Adrenal gland (tissue), 19 donors: ENCODE measurements at places on chromosomes 12 and 14.

DNA sequence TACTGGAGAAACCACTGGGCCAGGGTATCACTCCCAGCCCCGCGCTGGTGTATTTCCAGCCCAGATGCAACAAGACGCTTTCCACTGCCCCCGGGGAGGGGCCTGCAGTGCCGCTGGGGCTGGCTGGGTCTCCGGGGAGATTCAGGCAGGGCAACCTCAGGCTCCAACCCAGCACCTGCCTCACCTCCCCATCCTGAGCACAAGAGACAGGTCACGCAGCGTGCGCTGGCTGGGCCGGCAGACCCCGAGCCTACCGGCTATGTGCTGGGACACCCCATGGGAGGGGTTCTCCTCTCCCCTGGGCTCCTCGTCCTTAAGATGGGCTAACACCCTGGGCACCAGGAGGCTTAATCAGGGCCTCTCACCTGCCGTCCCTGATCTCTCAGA lies 80.9 kb downstream of the RFLNA start:
- DNase-seq: no peak

GRCh38 chr12:30796313-30796780 lies 41.6 kb upstream of the CAPRIN2 start:
- DNase-seq: peak; percentile 37

DNA sequence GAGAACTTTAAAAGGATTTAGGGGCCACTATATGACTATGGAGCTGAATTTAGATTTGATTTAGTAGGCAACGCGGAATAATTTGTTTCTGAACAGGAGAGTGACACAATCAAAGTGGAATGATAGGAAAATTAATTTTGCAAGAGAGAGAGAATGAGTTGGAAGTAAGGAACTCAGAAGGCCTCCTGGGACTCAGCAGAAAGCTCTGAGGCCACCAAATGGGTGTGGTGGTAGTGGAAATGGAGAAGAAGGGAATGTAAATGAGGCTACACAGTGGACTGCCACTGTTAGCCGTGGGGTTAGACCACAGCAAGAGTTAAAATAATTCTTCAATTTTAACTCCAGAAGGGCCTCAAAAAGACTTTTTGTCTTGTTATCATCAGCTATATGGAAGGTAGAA lies 102.7 kb downstream of the LRRK2 start:
- no peak for DNase-seq

DNA sequence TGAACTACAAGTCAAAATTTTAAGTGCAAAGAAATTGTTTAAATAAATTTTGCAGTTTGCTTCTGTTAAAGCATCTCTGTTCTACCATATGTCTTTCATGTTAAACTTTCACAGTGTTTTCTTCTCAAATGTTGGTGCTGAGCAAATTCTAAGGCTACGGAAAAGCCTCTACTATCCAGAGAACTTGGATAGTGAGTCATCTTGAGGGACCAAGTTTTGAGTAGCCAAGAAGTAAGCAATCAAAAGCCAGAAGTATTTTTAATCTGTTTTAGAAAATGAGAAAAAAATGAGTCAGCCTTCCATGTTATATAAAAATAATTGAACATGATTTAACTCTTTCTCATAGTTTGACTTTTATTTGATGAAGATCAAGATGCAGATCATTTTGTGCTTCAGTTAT lies 3.3 kb downstream of the BRMS1L start:
- no peak for DNase-seq

DNA sequence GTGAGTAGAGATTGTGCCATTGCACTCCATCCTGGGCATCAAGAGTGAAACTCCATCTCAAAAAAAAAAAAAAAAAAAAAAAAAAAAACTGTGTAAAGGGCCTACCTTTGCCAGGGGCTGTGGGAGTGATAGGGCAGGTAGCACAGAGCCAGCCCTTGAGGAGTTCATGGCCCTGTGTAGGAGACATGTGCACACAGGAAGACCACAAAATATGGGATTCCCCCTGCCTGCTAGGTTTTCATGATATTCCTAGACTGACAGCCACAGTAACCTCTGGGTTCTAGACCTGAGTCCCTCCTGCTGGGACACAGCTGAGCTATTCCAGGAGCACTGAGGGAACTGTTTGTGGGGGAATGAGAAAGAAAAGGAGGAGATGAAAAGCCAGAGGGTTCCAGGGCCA lies 8.3 kb upstream of the SPTSSA start:
- no peak for DNase-seq

GRCh38 chr12:40691913-40692764 lies at the start of gene CNTN1:
CNTN1 (plus strand) TSS chr12:40692439.
- DNase-seq: peak; percentile 21

DNA sequence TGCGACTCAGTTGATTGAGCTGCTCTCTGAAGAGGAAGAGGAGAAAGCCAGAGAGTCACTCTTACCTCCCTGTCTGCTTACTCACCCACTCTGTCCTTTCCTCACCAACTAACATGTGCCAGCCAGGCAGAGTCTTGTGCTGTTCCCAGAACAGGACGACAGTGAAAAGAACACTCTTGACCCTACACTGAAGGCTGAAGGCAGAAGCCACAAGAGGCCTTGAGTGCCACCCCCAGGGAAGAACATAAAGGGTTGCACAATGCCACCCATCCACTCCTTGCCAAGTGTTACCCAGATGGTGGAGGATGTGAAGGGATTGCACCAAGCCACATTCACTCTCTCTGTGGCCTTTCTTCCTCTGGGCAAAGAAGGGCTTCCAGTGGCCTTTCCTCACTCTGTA lies 12.8 kb downstream of the ABHD4 start:
- no peak for DNase-seq

- DNase-seq: peak; percentile 73
Measured at GRCh38 chr12:4278329-4279197, 5.0 kb downstream of the CCND2 start.

GRCh38 chr12:109888179-109889020 lies 8.1 kb upstream of the GLTP start:
- DNase-seq: no peak

- no peak for DNase-seq
Measured at GRCh38 chr12:15522574-15523187, 200.4 kb downstream of the PTPRO start.

GRCh38 chr14:72610831-72611200 lies 283.1 kb downstream of the DPF3 start:
- no peak for DNase-seq

- no peak for DNase-seq
Measured at GRCh38 chr12:2268471-2269286, 215.9 kb downstream of the CACNA1C start.

DNA sequence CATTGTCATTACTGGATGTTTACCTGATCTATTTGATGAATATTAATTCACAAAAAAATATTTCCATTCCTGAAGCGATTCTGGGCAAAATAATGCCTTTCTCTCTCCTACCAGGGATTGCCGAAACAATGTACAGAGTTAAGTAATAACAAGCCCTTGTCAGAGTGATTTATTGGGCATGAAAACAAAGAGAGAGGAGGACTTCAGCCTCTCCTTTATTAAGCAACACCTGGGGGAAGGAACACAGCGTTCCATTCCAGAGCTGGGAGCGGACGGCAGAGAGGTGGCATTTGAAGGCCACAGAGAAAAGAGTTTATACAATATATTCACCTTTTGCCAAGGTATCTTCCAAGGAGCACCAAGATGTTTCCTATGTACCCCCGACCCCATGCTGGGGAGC lies 165.8 kb downstream of the KSR2 start:
- no peak for DNase-seq

- no peak for DNase-seq
Measured at GRCh38 chr14:75675265-75675960, 14.4 kb downstream of the TTLL5 start.

- no peak for DNase-seq
Measured at GRCh38 chr12:65500091-65500900, 221.8 kb downstream of the MSRB3 start.

- no peak for DNase-seq
Measured at GRCh38 chr12:6631549-6631961, 4.2 kb downstream of the LPAR5 start.

- no peak for DNase-seq
Measured at GRCh38 chr12:116945886-116946550, 35.3 kb downstream of the FBXW8 start.

DNA sequence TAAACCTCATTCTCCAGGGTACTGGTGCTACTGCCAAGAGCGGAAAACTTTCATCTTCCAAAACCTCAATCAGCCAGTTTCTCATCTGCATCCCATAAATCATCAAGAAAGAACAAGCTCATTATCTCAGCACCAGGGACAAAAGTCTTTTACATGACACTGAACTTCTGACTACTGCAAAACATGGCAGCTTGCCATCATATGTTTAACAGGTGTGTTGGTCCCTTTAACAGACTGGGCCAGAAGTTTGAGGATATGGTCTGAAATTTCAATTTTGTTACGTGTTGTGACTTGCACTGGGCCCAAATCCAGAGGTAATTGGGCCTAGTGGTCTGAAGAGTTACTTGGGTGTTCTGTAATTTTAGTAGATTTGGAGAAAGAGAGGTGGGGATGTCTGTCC lies 305.4 kb upstream of the SEL1L start:
- no peak for DNase-seq

- DNase-seq: no peak
Measured at GRCh38 chr12:65609359-65609771, 214.9 kb upstream of the HMGA2 start.

GRCh38 chr12:105738051-105738450 lies 400.7 kb downstream of the NUAK1 start:
- DNase-seq: peak; percentile 45

DNA sequence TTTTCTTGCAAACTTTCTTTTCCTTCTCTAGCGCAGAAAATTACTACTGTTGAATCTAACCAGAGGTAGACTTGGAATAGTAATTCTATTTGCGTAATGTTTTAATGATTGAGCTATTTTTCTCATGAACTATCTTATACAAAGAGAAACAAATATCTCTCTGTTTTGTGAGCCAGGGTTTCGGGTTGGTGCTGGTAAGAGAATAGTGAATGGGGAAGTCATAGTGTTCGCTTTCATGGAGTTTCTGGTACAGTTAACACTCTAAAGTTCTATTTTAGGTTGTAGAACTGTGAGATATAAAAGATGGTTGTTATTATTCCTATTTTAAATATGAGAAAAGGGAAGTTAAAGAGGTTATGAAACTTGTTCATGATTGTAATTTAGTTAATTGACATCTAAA lies 6.6 kb downstream of the CLEC1B start:
- no peak for DNase-seq

DNA sequence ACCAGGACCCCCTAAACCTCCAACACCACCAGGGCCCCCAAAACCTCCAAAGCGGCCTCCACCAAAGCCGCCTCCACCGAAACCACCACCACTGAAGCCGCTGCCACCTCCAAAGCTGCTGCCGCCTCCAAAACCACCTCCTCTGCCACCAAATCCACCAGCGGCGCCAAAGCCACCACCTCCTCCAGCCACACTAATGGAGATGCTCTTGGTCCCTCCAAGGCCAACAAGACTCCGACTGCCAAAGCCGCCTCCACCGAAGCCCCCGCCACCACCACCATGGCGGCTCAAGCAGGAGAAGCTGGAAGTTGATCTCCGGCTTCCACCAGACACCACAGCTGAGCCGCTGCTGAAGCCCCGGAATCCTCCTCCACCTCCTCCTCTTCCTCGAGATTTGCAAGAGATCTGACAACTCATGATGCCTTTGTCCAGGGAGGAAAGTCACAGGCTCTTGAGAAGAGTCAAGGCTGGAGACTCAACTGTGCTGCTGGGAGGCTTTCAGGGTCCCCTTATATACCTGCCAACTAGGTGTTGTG lies at the start of gene KRT2:
TSS of gene KRT2 (minus strand) at position 486 of the 536 bp plus-strand sequence. CDS start at position 417, 69 bp downstream.
- DNase-seq: no peak

GRCh38 chr12:41188058-41188840 lies at the start of gene PDZRN4:
PDZRN4 (plus strand) TSS chr12:41188320.
- no peak for DNase-seq

DNA sequence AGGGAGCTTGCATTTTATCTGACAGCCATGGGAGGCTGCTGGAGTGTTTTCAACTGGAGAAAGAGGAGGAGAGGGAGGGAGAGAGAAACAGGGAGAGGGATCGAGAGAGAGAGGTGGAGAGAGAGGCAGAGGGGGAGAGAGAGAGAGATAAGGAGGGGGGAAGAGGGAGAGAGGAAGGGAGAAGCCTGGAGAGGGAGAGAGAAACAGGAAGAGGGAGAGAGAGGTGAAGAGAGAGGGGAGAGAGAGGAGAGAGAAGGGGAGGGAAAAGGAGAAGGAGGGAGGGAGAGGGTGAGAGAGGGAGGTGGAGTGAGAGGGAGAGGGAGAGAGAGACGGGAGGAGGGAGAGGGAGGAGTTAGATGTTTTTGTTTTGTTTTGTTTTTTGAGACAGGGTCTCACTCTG lies 45.6 kb downstream of the DNAH10 start:
- no peak for DNase-seq

DNA sequence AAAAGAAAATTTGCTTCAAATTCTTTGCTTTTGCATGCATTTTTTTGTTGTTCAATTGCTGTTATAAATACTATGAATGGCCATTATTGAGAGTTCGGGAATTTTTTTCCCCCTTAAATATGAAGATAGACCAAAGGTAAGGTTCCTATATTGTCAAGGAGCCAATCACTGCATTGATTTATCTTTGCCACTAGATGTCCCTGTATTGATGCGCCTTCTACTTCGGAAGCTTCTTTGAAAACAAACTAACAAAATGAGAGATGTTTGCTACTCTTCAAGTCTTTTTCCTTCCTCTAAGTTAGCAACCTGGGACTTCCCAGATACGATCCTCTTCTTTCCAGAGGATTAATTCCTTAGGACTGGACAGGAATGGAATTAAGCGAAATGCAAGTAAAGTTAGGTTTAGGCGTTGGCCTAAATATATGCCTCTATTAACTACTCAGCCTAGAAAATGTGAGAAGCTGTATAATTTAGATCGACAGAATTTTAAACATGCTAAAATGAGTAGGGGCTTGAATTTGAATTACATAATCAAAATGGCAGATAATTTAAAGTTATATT lies 318.1 kb downstream of the AEBP2 start:
- DNase-seq: no peak

DNA sequence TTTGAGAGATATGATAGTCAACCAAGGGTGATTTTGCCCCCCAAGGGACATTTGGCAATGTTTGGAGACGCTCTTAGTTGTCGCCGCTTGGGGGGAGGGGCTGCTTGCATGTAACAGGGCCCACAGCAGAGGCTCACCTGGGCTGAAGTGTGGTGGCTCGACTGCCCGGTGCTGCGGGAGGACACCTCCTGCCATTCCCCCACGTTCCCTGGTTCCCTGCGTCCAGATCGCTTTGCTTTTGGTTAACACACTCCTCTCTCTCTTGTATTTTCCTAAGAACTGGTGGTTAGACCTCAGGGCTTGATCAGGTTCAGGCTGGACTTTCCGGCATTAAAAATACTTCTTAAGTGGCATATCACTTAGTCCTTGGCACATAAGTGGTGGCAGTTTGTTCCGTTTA lies 18.9 kb downstream of the PPP2R5C start:
- DNase-seq: no peak

DNA sequence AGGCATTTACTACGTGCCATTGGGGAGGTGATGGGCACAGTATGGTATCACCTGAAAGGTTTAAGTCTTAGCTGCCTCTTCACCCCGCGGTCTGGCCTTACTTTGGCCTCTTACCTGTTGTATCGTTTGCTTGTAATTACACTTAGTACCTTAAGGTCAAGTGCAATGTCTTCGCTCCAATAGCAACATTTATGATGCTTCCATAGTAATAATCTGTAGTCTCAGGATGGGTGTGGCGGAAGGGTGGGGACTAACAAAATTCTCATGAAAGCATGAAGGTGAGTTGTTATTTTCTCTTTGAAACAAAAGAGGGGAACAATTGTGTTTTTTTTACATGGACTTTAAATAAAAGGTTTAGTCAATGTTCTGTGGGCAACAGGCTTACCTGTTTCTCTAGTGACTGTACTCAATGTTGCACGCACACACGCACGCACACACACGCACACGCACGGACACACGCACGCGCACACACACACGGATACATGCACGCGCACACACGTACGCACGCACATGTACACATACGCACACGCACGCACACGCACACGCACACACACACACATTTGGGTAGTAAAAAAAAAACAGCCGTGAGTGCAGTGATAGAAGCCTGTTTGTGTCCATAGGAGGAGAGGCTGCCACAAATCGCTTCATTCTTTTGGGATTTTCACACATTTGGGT lies 91.4 kb downstream of the DNAH10 start:
- no peak for DNase-seq
